ENCODE measurements at places on chromosomes 11 and 22. TPM values are rescaled to one million over a fixed set of nuclear protein-coding genes. Genes with fewer than 3 reads are reported as not detected.

TPST2 gene
- 83.1 TPM for total RNA-seq

RFPL2 gene
- not detected for total RNA-seq

TSSK2 gene
- total RNA-seq: not detected

TCN2 gene
- 43.4 TPM for total RNA-seq

TMA7B gene
- 0.69 TPM for total RNA-seq

DRD4 gene
- 1.2 TPM for total RNA-seq

KIF18A gene
- 1.6 TPM for total RNA-seq

MUC5AC gene
- total RNA-seq: not detected

- no peak for DNase-seq
These were observed 558.4 kb downstream of the METTL15 start for GRCh38 chr11:28666632-28667031.

DNA sequence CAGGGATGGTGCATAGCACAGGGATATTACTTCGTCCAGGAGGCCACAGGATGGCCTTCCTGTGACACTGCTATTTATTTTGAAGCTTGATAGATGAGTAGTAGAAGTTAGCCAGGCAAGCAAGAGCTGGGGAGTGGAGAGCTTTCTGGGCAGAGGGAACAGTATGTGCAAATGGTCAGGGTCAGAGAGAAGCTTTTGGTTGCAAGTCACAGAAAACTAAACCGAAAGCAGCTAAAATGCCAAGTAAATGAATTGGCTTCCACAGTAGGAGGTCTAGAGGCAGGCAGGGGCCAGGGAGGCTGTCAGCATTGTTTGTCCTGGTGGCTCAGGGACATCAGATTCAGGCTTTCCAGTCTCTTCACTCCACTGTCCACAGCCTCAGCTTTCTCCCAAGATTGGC is 247.5 kb downstream of the GRIK4 start:
- no peak for DNase-seq

GRCh38 chr11:11808992-11809615 is 32.7 kb upstream of the USP47 start:
- DNase-seq: no peak

GRCh38 chr11:122812638-122813037 is 25.7 kb upstream of the CRTAM start:
- no peak for DNase-seq

DNA sequence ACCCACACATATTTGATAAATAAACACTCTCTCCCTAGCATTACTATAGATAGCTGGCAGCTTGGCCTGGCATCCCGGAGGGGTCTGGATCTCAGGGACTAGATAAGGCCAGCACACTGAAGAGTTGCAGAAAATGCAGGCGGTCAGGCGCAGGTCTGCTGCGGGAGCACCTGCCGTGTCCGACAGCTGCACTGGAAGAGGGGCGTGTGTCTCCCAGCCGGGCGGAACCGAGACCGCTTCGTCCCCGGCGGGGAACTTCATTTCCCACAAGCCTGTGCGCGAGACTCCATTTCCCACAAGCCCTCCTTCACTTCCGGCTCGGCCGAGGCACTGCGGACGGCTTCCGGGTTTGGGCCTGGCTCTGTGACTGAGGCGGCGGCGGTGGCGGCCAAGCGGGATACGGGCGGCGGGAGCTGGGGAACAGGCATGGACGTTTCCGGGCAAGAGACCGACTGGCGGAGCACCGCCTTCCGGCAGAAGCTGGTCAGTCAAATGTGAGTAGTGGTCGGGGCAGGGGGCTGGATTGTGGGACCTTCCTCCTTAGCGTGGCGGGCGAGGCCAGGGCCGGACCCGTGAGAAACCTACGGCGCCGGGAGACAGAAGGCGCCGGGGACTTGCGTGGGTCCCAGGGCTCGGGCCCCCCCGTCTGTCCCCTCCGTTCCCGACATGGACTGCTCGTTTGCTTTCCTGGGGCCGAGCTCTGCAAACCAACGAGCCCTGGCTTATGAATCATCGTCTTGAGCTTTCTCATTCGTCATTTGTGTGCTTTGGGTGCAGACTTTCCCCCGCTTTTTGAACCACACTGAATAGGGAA is at the start of gene MED15:
MED15 (plus strand) TSS at position 358 of the 814 bp plus-strand sequence; CDS start at position 427, 69 bp downstream.
- peak; percentile 95 for DNase-seq

- DNase-seq: peak; percentile 70
These were observed 40.4 kb downstream of the BCR start for GRCh38 chr22:23220485-23221350.

DNA sequence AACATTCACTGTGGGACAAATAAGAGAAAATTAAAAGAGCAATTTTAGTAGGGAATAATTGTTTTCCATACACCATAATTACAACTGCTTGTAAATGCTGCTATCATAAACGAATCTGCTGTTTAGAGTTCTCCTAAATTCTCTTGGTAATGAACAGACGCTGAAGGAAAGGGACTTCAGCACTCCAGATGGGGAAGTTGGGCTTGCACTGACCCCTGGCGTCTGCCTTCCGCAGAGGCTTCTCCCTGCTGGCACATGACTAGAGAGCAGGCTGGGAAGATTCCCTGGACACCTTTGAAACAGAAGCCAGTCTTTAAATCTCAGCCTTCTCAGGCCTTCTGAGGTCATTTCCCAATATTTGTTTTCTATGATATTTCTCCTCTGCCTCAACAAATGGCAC is 84.1 kb downstream of the NXPE2 start:
- DNase-seq: peak; percentile 81

DNA sequence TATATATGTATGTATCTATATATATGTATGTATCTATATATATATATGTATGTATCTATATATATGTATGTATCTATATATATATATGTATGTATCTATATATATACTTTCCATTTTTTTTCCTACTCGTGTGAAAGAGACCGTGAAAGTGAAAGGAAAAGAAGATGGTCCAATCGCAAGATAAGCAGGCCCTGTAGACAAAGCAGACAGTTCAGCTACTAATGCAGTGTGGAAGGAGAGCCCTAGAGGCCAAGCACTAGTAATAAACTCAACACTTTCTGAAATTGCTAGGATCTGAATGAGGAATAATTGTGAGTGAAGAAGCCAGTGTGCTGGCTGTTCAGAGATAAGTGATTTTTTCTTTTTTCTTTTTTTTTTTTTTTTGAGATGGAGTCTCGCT is 47.2 kb downstream of the MCHR1 start:
- DNase-seq: no peak

GRCh38 chr22:22741843-22742242 is 97.4 kb downstream of the GGTLC2 start:
- DNase-seq: no peak

GRCh38 chr11:7889985-7890384 is 41.1 kb downstream of the OR10A6 start:
- DNase-seq: no peak

- DNase-seq: no peak
These were observed 98.5 kb downstream of the RASSF10 start for GRCh38 chr11:13107544-13108044.

- DNase-seq: no peak
These were observed 22.0 kb upstream of the FBLN1 start for GRCh38 chr22:45480717-45481116.

DNA sequence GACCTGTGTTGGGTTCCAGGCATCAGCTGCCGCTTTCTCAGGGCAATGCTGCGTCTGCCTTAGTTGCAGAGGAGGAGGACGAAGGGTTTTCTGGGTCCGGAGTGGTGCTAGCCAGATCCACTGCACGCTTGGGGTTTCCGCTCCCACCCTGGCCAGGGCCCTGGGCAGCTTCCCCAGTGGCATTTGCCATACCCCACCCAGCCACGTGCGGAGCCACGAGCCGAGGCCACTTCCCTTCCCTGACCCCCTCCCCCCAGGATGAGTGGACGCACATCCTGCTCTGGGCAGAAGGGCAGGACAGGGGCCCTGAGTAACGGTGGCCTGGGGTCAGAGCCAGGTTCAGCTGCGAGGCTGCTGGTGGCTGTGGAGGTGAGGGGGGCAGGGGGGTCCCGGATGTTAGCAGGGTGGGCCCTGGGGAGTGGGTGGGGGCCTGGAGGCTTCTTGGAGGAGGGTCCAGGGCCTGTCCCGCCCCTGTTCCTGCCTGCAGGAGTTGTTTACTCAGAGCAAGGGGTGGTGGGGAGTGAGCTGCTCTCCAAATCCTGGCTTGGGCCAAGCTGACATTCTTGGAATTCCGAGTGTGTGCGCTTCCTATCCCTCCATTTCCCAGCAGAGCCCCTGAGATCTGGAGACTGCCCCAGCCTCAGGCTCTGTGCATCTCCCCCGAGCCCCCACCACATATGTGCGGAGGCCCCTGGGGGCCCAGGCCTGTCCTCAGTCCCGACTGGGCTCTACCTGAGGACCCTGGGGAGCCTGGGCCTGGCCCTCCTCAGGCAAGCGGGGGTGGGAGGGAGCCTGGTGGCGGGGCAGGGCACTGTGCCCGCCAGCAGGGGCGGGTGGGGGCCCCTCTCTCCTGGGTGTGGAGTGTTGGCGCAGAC is 1.4 kb downstream of the TSPAN4 start:
- peak; percentile 97 for DNase-seq

DNA sequence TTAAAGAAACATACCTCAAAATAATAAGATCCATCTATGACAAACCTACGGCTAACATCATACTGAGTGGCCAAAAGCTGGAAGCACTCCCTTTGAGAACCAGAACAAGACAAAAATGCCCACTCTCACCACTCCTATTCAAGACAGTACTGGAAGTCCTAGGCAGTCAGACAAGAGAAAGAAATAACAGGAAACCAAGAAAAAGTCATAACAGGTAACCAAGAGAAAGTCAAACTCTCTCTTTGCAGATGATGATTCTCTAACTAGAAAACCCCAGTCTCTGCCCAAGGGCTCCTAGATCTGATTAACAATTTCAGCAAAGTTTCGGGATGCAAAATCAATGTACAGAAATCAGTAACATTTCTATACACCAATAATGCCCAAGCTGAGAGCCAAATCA is 35.6 kb downstream of the TMEM123 start:
- no peak for DNase-seq

GRCh38 chr22:20514658-20515406 is 7.4 kb downstream of the MED15 start:
- DNase-seq: no peak

DNA sequence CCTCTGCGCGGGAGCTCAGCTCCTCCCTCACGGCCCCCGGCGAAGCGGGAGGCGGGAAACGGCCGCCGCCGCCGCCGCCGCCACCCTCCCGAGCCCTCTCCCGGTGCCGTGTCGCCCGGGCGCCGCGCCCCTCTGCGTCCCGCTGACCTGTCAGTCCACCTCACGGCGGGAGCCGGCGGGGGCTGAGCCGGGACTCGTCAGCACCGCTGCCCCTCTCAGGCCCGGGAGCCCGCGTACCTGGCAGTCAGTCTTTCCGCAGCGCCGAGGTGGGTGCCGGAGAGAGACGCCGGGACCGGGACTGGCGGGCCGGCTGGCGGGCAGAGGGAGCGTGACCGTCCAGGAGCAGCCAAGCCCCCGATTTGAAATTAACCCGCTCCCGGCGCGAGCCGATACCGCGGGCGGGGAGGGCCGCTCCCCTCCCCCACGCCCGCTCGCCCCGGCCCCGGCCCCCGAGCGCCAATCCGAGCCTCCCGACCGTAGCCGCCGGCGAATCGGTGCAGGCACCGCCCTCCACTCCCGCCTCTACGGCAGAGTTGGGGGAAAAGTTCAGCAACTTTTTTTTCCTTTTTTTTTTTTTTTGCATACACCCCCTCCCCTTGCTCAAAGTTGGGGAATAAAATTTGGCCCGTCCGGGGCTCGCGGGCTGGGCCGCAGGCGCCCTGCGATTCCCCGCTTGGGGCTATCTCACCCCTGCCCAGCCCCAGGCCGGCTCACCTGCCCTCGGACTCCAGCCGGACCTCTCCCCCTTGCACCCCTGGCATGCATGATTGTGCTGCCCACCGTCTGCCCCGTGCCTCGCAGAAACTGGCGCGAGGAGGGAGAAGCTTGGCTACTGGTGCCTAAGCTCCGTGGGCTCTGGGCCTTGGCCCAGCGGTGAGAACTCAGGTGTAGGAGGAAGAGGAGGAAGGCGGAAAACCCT is 774 bp upstream of the E2F8 start:
- peak; percentile 68 for DNase-seq

DNA sequence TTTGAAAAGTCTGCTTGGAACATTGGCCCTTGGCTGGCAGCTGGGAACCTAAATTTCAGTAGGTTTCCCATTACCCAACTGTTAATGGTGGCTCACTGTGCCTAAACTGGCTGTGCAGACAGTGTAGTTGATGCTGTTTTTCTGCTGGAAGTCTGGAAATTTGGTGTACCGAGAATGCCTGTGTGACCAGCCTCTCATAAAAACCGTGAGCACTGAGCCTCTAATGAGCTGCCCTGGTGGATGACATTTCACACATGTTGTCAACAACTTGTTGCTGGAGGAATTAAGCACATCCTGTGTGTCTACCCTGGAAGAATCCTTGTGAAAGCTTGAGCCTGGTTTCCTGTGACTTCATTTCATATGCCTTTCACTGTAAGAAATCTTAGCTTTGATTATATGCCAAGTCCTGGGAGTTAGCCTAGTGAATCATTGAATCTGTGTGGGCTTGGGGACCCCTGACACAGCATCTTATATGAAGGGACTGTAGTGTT is 131.1 kb downstream of the LDLRAD3 start:
- DNase-seq: no peak

All from upper lobe of right lung (tissue), 1 donor.